ENCODE measurements at places on chromosomes 3 and 15. TPM values are rescaled to one million over a fixed set of nuclear protein-coding genes. Genes with fewer than 3 reads are reported as not detected.
A peak's percentile ranks its signal among the peaks of the same experiment; 100 is the strongest.

Gene ZBTB20
- total RNA-seq: 12.5 TPM

Gene PTX3
- total RNA-seq: 219 TPM

Gene INAFM2
- 17.8 TPM for total RNA-seq

- peak; percentile 50 for DNase-seq
Observed at GRCh38 chr3:57961828-57962447, 46.3 kb upstream of the FLNB start.

DNA sequence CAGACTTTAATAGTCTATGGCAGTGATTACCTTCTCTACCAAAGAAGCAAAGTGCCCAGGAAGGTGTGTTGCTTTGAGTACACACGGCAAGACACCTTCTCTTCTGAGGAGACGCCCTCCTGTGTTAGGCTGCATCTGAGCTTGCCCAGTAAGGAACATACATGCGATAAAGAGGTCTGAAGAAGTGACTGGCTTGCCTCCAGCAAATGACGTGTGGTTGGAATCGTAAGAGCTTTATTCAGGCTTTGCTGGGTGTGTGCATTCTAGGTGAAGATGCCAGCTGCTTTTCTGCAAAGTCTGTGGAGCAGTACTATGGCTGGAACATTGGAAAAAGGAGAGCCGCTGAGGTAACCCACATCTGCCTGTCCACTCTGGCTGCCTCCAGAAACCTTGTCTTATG is 22.4 kb downstream of the MAP6D1 start:
- no peak for DNase-seq

Gene KNG1
- not detected for total RNA-seq

Gene CCDC80
- total RNA-seq: 13.0 TPM

Gene HYAL1
- 4.6 TPM for total RNA-seq

Gene CCR3
- not detected for total RNA-seq

GRCh38 chr3:123258811-123259420 is 57.2 kb downstream of the SEC22A start:
- DNase-seq: peak; percentile 69

DNA sequence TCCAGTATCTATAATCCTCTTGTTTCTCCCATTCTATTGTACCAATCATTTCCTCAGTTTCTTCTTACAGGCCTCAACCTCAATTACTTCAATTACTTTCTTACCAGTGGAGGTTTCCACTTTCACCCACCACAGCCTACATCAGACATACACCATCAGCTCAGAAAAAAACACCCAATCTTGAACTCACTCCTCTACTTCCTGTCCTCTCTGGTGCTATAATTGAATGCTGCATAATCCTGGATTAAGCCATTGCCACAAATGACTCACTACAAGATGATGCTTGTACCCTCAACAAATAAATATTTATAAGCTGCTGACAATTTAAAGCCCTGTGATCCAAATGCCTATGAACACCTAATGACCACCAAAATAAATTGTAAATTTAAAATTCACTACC is 18.5 kb downstream of the RYK start:
- peak; percentile 8 for DNase-seq

DNA sequence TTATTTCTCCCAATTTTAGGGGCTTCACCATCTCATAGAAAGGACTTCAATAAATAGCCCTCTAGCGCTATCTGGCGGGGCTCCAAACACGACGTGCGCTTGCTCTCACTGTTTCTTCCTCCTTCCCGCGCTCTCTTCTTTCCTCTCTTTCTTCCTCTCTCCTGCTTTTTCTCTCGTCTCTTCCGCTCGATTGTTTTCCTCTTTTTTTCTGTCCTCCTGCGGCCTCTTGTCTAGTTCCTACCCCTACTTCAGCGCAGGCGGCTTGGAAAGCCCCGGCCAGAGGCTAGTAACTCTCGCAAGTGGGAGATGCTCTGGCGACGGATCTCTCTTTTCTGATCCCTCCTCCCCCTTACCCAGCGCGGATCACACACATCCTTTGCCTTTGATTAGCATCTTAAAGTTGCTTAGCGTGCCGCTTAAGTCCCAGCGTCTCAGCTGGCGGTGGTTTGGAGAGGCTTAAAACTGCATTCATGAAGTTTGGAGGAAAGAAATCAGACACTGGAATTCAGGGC is 6.2 kb upstream of the MEIS2 start:
- DNase-seq: peak; percentile 66

Gene IQCF2
- total RNA-seq: not detected

GRCh38 chr15:92049290-92049989 is 195.9 kb downstream of the SLCO3A1 start:
- DNase-seq: no peak

DNA sequence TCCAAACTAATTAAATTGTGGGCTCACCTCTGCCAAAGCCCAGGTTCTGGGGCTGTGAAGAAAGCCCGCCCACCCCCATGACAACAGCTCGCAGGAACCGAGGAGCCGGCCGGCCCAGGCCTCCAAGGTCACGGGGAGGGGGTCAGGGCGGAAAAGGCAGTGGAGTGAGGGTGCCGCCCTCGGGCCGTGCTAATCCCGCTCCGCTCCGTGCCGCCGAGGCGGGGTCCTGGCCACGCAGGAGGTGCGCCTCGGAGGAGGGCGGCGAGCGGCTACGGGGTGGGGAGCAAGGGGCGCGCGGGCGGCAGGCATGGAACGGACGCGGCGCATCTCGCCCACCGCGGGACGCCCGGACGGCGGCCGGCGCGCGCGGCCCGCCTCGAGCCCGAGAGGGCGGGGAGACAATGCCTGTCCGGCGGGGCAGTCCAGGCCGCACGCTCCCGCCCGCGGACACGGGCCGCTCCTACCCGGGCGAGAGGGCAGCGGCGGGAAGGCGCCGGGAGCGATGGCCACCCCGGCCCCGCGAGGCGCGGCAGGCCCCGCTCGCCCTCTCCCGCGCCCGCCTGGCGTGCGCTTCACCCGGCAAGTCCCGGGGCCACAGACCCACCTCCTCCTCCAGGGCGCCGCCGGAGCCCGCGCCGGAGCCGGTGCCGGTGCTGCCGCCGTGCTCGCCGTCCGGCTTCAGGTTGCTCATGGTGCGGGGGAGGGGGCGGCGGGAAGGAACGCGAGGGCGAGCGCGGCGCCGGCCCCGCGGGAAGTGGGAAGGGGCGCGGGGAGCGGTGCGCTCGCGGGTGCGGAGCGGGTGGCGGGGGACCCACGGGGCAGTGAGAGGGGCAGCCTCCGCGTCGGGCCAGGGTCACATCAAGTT is 528 bp downstream of the RBPMS2 start:
- no peak for DNase-seq

DNA sequence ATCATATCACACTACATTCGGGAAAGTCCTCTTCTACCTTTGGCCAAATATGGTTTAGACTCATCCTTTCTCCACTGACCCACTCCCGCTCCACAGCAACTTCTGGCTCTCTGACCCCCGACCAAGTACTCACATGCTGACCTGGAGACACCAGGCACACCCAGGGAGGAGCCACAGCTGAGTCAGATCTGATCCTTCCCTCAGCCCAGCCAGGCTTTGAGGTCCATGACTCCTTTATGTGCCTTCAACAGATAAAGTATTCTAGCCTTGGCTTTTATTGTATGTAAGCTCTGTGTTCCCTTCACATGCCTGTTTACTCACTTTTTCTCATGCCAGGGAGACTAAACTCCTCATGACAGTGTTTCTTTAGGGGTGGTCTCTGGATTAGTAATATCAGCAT is 166.9 kb upstream of the UMPS start:
- DNase-seq: no peak

DNA sequence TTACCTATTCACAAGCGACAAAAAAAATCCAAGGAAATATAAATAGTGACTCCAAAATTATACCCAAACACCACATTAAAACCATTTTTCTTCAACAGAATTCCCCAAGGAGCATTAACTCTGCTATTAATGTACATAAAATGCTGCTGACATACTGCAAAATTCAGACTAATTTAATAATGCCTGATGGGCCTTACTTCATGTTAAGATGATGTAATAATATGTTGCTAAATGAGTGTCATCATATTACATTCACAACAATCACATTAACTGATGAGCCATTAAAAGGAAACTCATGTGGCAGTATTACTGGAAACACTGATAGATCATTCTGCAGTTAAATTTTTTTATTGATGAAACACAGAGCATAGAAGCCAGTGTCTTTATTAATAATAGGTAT is 204.9 kb upstream of the CGNL1 start:
- no peak for DNase-seq

Gene GPR27
- not detected for total RNA-seq

DNA sequence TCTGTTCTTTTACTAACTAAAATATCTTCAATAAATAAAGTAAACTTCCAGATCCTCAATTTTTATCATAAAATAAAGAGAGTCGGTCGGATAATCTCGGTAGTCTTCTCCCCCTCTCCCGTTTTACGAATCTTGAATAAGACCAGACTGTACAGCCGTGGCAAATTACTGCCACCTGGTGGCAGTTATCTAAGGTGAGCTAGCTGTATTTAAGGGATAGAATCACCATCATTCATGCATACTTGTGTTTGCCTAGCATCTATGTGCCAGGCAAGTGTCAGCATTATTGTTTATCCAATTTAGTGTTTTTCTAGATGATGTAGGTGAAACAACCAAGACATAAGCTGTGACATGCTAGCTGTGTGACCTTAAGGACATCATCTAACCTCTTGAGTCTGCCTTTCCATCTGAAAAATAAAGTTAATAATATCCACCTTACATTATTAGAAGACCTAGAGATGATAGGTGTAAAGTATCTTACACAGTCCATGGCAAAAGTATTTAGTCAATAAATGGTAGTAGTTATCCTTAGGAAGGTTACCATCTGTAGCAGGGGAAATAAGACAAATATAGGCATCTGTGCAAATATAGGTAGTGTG is 21.3 kb downstream of the DUT start:
- DNase-seq: peak; percentile 81

GRCh38 chr15:49817100-49817499 is 196.3 kb downstream of the DTWD1 start:
- no peak for DNase-seq

GRCh38 chr15:36358094-36358493 is 221.3 kb upstream of the CDIN1 start:
- no peak for DNase-seq

Gene SCG3
- total RNA-seq: 0.13 TPM

GRCh38 chr3:69748503-69748902 is 9.2 kb downstream of the MITF start:
- no peak for DNase-seq

Gene VIPR1
- total RNA-seq: 0.38 TPM

Gene AGTR1
- total RNA-seq: not detected

DNA sequence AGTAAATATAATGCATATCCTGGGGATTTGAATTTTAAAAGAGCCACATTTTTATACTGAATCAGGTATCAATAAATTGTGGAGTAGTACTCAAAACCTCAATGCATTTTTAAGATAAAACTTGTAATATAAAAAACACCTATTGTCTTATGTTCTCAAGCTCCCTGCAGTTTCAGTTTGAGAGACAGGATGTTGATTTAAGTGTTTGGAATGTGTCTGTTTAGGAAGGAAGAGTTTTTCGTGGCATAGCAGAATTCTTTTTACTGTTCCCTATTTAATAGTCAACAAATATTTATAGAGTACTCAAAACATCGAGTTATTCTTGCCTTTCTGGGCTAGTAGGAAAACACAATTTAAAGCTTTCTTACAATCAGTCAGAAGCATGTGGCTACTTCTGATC is 146.1 kb upstream of the BCHE start:
- peak; percentile 10 for DNase-seq

DNA sequence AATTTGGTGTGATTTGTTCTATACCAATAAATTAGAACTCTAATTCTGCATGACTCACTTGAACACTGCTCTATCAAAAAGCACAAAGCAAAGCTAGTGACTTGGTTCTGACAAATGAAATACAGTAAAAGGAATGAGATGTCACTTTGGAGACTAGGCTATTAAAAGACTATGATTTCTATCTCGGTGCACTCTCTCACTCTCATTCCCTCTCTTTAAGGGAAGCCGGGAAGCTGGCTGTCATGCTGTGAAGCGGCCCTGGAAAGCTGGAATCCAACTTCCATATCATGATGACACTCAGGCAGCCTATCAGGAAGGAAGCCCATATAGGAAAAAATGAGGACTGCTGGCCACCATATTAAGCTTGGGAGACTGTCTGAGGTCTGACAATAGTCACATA is 590.1 kb upstream of the CBLB start:
- DNase-seq: no peak

Gene PROK2
- not detected for total RNA-seq

Gene NAALADL2
- total RNA-seq: 0.13 TPM

Gene ACP3
- total RNA-seq: not detected

Gene TEX55
- total RNA-seq: not detected

- DNase-seq: no peak
Observed at GRCh38 chr3:159458010-159458409, 530.6 kb upstream of the IL12A start.

- peak; percentile 86 for DNase-seq
Observed at GRCh38 chr3:98778852-98779413, 15.8 kb downstream of the ST3GAL6 start.

- DNase-seq: no peak
Observed at GRCh38 chr15:62046078-62046743, 14.0 kb downstream of the VPS13C start.

GRCh38 chr3:107117922-107118536 is 259.2 kb upstream of the CCDC54 start:
- peak; percentile 6 for DNase-seq

Gene FEZF2
- not detected for total RNA-seq

- peak; percentile 52 for DNase-seq
Observed at GRCh38 chr15:52171386-52171785, 19.8 kb downstream of the GNB5 start.

Gene APOD
- total RNA-seq: 12.9 TPM

Gene SCAMP5
- 18.1 TPM for total RNA-seq

DNA sequence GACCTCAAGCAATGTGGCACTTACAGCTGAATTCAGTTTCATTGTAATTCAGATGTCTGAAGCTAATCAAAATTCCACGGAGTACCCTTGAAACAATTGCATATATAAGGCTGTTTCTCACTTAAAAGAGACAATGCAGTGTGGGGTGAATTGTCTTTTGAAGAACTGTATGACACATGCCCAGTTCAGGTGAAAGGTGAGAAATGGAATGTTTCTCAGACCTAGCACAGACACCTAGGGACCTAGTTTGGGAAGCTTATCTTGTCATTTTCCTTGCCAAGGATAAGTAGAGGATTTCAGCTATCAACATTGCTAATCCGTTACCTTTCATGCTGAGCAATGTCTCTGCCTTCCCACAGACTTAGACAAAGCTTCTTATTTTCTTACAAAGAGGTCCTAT is 36.3 kb downstream of the MBNL1 start:
- no peak for DNase-seq

- no peak for DNase-seq
Observed at GRCh38 chr15:75751891-75752290, 39.2 kb upstream of the CSPG4 start.

GRCh38 chr3:9947025-9947995 is 4.9 kb downstream of the PRRT3 start:
- peak; percentile 85 for DNase-seq

Gene PPP1R14D
- not detected for total RNA-seq

Data from dermis microvascular lymphatic vessel endothelial cell (primary cell).